NCI-H2227 treated with DMSO at 0.1 percent for 48 hours (cell line): ENCODE measurements at places on chromosomes 13 and 19.

GRCh38 chr19:5628461-5628860, 5.6 kb downstream of the SAFB start:
- DNase-seq = no peak

- DNase-seq = no peak
Measured at GRCh38 chr13:107851670-107852069, 363.7 kb downstream of the LIG4 start.

DNA sequence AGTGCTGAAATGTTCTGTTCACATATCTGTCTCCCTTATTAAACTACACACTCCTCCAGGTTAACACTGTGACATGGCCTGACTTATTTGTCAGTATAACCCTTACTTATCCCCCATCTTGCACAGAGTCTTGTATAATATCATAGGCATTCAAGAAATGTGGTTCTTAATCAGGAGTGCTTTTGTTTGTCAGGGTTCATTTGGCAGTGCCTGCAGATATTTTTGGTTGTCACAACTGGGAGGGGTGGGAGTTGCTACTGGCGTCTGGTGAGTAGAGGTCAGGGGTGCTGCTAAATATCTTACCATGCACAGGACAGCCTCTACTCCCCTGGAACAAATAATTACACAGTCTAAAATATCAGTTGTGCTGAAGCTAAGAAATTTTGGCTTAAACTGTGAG, 20.4 kb upstream of the OBI1 start:
- no peak for DNase-seq

DNA sequence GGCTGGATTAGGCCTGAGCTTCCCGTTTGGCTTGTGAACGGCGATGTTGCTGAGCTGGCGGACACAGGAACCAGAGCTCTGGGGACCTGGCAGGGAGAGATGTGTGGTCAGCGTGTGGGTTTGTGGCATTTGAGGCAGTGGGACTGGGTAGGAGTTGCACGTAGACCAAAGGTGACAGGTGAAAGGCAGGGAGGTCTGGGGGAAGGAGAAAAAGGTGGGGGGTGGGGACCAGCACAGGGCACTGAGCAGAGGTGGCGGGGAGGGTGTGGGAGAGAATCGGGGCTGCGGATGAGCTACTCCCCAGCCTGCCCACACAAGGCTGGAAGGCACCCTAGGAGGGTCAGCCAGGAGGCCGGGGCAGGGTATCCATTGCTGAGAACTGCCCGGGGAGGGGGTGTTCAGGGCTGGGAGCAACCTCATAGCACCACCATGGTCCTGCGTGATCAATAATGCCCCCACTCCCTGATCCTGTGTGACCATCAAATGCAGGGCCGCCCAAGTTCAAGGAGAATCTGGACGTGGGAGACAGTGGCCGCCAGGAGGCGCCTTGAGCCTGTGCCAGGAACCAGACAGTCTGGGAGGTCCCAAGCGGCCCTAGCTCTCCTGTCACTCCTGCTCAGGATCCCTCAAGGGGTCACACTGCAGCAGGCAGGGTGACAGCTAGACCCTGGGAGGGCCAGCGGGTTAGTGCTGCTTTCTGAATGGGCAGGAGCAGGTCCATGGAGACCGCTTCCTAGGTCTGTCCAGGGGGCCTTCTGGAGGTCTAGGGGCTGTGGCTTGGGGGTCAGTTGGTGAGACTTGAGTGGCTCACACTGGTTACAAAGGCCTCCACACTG, 12.8 kb upstream of the SELENOW start:
- no peak for DNase-seq

DNA sequence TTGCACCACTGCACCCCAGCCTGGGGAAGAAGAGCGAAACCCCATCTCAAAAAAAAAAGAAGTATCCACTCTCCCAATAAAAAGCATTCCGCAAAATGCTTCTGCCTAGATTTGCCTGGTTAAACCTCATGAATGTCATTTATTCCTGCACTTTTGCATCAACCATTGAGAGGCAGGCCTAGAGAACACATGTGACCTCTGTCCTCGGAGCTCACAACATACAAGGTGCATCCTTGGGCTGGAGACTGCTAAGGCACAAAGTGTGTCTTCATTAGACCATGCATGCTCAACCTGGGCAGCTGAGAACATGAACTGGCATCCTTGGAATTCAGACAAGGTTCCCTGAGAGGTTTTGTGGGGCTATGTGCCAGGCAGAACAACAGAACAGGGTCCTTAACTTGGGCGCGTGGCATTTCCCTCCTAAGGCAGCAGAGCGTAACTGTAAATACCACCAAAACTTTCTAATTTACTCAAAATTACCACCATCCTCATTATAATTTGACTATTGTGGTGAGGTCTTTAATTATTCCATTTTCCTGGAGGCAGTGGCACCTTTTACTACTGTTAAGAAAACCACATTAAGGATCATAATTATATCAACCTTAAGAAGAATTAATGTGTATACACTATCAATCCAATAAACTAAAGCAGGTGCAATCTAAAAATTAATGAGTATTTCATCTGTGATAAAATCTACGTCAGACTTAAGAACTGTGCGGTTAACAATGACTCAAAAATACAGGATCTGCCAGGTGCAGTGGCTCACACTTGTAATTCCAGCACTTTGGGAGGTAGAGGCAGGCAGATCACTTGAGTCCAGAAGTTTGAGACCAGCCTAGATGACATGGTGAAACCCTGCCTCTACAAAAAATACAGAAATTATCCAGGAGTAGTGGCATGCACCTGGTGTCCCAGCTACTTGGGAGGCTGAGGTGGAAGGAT, 13.8 kb downstream of the RCBTB1 start:
- DNase-seq = no peak
